ENCODE measurements at places on chromosomes 2 and 18. TPM values are rescaled to one million over a fixed set of nuclear protein-coding genes. Genes with fewer than 3 reads are reported as not detected.

DNA sequence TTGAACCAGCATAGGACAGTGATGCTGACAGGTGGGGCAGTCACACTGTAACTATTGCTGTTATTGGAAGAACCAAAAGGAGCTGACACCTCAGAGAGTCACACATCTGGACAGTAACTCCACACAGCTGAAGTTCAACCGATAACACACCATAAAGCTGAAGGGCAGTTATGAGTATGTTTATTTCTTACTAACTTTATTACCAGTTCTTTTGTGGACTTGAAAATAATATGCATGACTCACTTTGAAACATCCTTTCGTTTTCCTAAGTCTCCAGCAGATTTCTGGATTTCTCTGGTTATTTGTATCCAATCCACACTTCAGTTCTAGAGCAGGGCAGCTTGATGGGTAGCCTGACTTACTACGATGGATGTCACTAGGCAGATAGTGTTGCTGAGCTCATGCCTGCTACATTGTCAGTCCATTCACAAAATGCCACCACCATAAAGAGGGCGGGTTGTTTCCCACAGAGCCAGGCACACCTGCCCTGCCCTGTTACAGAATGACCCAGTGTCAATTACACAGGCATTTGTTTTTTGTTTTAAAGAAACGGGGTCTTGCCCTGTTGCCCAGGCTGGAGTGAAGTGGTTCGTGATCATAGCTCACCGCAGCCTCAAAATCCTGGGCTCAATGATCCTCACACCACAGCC, 8.4 kb upstream of the AGBL5 start:
- no peak for DNase-seq

DNA sequence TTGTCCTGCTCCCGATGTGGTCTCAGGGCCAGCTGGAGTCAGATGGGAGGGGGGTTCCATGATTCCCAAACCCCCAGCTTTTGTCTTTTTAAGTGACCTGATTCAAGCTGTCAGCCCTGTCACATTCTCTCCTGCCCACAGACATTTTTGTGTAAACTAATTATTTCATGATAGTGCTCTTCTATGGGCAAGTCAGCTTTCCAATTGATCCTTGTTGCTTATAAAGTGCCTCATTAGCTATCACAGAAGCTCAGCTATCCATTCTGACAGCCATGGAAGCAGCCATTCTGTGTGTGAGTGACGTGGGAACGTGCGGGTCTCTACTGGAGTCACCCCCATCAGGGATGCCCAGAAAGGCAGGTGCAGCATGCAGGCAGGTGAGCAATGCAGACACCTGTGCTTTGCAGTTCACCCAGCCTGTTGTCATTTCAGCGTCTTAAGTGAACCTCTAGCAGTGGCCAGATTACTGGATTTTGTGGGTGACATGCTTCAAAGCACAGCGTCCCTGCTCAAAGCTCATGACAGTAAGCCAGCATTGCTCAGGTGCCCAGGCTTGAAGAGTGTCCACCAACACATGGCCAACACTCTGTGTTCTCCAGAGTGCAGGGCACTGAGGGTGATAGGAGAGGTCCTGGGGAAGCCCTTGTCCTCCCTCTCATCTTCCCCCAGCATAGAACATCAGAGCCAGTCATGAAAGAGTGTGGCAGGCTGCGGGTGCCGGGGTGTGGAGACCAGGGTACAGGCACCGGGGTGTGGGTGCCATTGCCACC, 162.1 kb upstream of the SH3BP4 start:
- no peak for DNase-seq

GRCh38 chr2:208097801-208098200, 26.5 kb downstream of the CRYGD start:
- DNase-seq = no peak

DNA sequence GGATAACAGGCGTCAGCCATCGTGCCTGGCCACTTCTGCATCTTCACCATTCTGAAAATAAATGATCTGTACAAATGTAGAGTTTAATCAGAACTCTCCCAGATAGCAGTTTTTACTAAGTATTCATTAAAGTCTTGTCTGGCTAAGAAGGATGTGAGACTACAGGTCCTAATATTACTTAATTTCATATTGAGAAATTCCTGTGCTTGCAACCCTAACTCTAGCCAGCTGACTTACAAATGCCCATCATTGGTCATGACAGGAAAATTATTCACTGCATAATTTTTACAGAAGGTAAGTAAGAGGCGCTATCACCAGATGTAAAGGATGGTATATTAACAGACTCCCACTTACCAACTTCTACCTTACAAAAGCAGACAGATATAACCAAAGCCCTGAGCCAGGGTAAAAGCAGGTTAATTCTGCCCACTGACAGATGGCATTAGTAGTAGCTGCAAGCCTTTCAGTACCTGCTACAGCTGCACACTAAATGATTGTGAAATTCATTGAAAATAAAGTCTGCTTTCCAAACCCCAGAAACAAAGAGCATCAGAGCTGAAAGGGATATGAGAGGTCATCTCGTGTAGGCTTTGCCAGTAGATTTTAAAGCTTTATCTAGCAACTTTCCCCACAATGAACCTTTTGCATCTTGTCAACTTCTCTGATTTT, 271.3 kb upstream of the STON1 start:
- no peak for DNase-seq

DNA sequence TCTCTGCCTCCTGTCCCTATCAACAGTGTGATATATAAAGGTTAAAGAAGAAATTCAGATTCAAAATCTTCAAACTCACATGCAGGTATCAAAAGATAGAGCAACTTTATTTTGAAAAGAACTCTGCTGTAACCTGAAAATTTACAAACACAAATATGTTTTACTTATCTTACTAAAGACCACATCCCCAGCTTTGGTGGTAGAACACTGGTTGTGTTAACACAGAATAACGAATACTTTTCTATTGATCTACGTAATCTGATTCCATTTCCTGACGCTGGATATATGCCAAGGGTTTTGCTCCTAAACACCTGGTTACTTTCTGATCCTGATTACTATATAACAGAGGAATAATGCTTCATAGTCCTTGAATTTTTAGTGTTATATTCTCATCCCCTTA, 23.1 kb upstream of the SLC39A10 start:
- DNase-seq = no peak

The APCDD1 gene
- total RNA-seq = 27.6 TPM

The TRAPPC12 gene
- 89.8 TPM for total RNA-seq

The OR6B2 gene
- total RNA-seq = not detected

The RAD51AP2 gene
- total RNA-seq = not detected

Measured in upper lobe of right lung (tissue), 1 donor.